Uterine smooth muscle cell (primary cell): ENCODE measurements at places on chromosomes 3 and 15. TPM values are rescaled to one million over a fixed set of nuclear protein-coding genes. Genes with fewer than 3 reads are reported as not detected.

The CAPN7 gene
- 31.0 and 43.5 TPM in 2 replicates for total RNA-seq

The CD80 gene
- total RNA-seq: 0.37 TPM in 1 of 2 replicates, not detected in the other

The TERC gene
- total RNA-seq: 597 and 759 TPM in 2 replicates

The STXBP5L gene
- total RNA-seq: under 0.01 TPM in 1 of 2 replicates, not detected in the other

The XCR1 gene
- under 0.01 TPM in 1 of 2 replicates, not detected in the other for total RNA-seq

The IL17RE gene
- 0.62 and 2.0 TPM in 2 replicates for total RNA-seq

The SLC25A26 gene
- total RNA-seq: 16.9 and 21.7 TPM in 2 replicates
